Mammary epithelial cell (primary cell): ENCODE measurements at places on chromosomes 6 and 20. TPM values are rescaled to one million over a fixed set of nuclear protein-coding genes. Genes with fewer than 3 reads are reported as not detected.

GTSF1L gene
- total RNA-seq: not detected

OR2B6 gene
- not detected for total RNA-seq

VGLL2 gene
- not detected in 2 replicates for total RNA-seq

CLDN20 gene
- not detected for total RNA-seq

GPSM3 gene
- 2.0 and 3.1 TPM in 2 replicates for total RNA-seq

KIFC1 gene
- total RNA-seq: 7.0 and 36.7 TPM in 2 replicates

DNAH8 gene
- 0.02 TPM in 1 of 2 replicates, not detected in the other for total RNA-seq

HUS1B gene
- 0.99 and 1.0 TPM in 2 replicates for total RNA-seq

PPIL6 gene
- 4.2 TPM for total RNA-seq

FAM83B gene
- 101 TPM for total RNA-seq

DPPA5 gene
- total RNA-seq: not detected in 2 replicates

ABHD16A gene
- total RNA-seq: 24.2 and 29.4 TPM in 2 replicates

C20orf141 gene
- total RNA-seq: not detected

CCN2 gene
- 225 TPM for total RNA-seq

PTP4A1 gene
- 90.2 TPM for total RNA-seq

CFAP61 gene
- not detected in 2 replicates for total RNA-seq

STK35 gene
- 30.0 TPM for total RNA-seq

EPHA7 gene
- not detected in 2 replicates for total RNA-seq

IL22RA2 gene
- total RNA-seq: not detected

KLHDC3 gene
- 31.0 and 36.4 TPM in 2 replicates for total RNA-seq

POM121L2 gene
- not detected in 2 replicates for total RNA-seq

PBOV1 gene
- not detected for total RNA-seq

WASF1 gene
- 14.7 TPM for total RNA-seq
